ENCODE measurements at places on chromosomes 11 and 22.

DNA sequence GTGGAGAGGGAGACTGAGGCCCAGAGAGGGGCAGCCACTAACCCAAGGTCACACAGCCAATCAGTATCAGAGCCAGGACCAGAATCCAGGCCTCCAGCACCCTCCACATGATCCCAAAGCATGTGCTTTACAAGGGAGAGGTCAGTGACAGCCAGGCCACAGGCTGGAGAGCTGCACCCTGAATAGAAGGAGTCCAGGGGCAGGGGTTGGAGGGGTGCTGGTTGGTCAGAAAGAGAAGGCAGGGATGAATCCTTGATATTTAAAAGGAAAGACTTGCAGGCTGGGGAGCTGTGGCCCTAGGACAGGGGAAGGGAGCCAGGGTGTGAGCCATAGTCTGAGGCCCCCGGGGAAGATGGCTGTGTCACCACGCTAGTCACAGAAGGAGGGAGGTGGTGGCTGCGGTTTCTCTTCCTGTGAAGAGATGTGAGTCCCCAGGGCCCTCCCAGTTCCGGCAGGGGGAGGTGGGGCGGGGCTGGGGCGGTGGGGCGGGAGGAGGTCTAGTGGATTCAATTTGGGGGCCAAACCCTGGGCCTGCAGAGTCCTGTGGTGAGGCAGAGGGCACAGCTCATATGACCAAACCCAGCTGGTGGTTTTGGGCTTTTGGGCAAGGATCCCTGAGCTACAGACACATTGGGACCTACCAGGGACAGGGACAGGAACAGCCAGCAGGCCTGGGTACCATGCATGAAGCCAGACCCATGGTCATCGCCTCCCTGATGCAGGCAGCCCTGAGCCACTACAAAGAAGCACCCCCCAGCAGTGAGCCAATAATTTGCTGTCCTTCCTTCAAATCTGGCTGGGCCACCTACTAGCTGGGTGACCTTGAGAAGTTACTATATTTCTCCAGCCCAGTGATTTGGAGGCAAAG is 14.0 kb downstream of the RAC2 start:
- DNase-seq: peak; percentile 81

GRCh38 chr11:75632962-75633361 is 35.9 kb downstream of the MAP6 start:
- no peak for DNase-seq

- DNase-seq: no peak
Observed at GRCh38 chr11:62933750-62934495, 12.8 kb upstream of the CHRM1 start.

- DNase-seq: no peak
Observed at GRCh38 chr11:17498058-17498457, 21.4 kb upstream of the ABCC8 start.

DNA sequence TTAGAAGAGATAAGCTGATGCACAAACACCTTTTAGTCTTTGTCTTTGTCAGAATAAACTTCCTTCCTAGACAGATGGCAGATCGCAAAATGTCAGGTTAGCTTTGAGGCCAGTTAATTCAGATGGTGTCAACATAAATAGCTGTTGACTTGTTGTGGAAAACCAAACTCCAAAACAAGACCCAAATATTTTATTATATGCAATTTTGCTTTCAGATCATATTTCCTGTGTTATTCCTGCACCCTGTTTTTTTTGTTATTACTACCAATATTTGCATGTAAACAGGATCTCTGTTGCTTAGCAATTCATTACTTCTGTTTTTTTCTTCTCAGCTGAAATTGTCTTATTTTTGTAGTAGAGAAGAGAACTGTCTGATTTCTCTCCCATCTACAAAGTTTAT is 316.0 kb downstream of the ETS1 start:
- no peak for DNase-seq

DNA sequence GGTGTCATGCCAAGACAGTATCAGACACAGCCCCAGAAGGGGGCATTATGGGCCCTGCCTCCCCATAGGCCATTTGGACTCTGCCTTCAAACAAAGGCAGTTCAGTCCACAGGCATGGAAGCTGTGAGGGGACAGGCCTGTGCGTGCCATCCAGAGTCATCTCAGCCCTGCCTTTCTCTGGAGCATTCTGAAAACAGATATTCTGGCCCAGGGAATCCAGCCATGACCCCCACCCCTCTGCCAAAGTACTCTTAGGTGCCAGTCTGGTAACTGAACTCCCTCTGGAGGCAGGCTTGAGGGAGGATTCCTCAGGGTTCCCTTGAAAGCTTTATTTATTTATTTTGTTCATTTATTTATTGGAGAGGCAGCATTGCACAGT is 14.6 kb downstream of the IL10RA start:
- DNase-seq: no peak

GRCh38 chr11:61273178-61274078 is 21.7 kb downstream of the VWCE start:
- DNase-seq: no peak

DNA sequence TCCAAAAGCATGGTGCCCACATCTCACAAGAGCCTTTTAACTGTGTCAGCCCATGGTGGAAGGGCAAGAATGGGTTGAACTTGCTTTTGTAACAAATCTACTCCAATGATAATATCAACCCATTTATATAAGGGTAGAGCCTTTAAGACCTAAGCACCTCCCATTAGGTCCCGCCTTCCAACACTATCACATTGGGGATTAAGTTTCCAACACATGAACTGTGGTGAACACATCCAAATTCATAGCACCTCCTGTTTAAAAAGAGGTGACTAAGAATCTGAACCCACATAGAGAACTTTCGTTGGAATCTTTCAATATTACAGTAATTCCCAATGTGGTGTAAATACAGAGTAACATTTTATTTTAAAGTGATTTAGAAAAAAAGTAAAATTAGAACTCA is 9.2 kb upstream of the CNTF start:
- no peak for DNase-seq

DNA sequence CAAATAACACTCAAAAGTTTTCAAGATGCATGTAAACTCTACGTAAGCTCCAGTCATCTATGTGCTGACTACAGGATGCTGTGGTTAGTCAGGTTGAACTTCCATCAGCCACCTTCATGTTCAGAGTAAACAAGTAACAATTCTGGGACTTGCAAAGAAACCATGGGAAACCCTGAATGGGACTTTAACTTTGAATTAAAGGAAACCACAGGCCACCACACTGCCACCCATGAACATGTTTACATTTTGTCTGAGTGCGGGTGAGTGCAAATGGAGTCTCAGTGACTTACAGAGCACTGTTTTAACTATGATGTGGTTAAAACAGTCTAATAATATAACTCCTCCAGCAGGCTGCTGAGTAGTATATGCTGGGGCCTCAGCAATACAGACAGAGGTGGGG is 12.9 kb upstream of the SYTL2 start:
- DNase-seq: peak; percentile 24

DNA sequence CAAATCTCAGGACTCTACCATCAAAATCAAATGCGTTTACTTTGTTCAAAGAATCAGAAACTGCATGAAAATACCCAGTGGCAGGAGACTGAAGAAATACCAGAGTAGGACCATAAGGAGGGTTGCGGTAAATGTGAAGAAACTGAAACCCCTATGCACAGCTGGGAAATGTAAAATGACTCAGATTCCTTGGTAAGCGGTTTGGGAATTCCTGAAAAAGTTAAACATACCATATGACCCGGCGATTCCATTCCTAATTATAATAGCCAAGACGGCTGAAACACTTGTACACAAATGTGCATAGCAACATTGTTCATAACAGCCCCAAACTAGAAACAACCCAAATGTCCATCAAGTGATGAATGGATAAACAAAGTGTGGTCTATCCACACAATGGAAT is 114.1 kb upstream of the GRAMD1B start:
- no peak for DNase-seq

DNA sequence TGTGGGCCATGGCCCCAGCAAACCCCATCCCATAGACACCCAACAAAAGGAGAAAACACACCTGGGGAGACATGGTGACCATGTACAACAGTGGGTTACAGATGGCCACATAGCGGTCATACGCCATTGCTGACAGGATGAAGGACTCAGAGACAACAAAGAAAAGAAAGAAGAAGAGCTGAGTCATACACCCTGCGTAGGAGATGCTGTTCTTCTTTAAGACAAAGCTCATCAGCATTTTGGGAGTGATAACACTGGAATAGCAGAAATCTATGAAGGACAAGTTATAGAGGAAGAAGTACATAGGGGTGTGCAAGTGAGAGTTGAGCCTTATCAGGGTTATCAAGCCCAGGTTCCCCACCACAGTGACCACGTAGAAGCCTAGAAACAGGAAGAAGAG is 4.9 kb downstream of the OR8B8 start:
- DNase-seq: no peak

DNA sequence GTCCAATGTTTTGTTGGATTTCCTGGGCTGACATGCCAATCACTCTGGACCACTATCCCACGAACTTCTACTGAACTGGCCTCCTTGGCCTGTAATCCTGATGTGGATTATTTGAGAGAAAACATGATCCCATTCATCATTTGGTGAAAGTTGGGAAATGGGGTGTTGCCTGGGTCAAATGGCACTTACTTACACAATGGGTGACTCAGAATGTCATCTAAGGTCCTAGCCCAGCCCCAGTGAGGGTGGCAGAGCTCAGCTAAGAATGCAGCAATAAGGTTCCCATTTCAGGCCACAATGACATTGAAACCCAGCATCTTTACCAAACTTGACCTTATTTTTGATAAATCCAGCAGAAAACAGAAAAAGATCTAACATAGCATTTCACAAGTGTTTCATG is 8.0 kb upstream of the DSCAML1 start:
- no peak for DNase-seq
